ENCODE measurements at places on chromosomes 4 and X.

DNA sequence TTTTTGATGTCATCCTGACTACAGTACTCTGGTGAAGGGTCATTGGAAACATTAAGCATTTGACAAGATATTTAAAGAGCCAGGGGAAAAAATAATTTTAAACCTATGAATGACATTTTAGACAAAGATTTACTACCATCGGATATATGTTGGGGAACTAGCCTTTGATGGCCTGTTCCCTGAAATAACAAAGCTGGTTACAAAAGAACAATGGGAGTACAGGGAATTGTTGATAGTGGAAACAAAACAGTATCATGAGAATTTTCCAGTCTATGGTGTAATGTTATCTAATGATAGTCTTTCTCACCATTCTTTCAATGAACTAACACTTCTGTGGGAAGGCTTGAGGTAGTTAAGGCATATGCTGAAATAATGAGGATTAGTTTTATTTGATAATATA is 125.9 kb upstream of the KLHL4 start:
- DNase-seq, result no peak

- no peak for DNase-seq
Measured at GRCh38 chr4:83751336-83751949, 215.5 kb downstream of the GPAT3 start.

- no peak for DNase-seq
Measured at GRCh38 chr4:156888762-156889161, 82.8 kb downstream of the PDGFC start.

GRCh38 chrX:124435616-124436015 is 89.3 kb downstream of the SH2D1A start:
- peak; percentile 31 for DNase-seq

GRCh38 chr4:69518538-69519198 is 23.0 kb upstream of the UGT2B4 start:
- no peak for DNase-seq

DNA sequence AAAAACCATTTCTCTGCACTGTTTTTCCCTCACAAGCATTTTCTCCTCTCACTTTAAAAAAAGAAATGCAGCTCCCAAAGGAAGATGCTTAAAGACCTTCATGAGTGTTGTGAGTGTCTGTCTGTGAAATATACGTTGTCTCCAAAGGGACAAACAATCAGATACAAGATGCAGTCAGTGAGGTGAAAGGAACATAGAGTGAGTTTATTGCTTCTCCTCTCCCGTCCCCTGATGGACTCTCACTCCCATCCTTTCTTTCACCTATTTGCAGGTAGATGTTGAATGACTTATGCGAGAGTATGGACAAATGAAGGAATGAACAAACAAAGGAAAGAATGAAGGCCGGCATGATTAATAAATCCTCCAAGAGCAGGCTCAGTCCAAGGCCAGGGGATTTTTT is 561.2 kb upstream of the DIPK2B start:
- no peak for DNase-seq

DNA sequence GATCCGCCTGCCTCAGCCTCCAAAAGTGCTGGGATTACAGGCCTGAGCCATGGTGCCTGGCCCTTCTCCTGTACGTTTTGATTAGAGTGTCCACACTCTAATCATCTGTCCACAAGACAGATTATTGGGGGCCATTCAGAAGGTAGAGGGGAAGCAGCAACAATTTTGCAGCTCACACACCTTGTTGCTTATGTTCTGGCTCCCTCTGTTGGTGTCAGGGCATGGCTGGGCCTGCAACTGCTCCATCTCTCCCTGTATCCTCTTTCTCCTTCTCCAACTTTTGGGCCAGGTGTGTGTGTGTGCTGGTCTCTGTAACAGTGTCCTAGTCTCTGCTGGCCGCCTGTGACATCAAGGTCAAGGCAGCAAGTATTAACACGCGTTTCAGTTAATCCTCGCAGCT is 125.5 kb upstream of the MBNL3 start:
- DNase-seq, result peak; percentile 36

DNA sequence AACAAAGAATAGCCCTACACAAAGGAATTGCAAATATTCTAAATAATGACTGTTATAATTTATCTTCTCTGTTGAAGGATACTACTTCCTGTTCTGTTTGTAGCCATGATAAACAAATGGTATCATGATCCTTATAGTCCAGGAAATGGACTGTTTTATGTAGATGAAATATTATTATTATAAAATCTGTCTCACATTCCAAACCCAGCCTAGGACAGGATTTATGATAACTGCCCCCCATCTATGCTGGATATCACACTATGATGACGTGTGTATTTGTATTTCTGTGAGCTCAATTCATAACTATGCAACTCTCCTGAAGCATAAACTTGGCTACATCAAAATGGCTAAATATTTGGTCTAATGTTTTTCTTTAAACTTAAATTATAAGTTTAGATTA is 21.3 kb downstream of the DMD start:
- no peak for DNase-seq

DNA sequence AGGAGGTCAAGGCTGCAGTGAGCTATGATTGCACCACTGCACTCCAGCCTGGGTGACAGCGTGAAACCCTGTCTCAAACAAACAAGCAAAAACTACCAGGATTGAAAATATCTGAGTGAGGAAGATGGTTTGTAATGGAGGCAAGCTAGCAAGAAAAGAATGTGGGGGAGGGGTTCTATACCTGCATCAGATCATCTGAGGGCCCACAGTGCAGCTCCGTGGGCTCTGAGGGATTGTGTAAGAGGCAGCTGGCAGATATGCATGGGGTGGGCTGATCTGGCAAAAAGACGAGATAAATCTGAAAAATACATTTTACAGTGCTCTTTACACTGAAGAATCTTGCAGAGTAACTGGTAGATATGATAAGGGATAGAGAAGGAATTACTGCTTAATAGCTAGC is 28.9 kb upstream of the CHRNA9 start:
- no peak for DNase-seq

- DNase-seq, result peak; percentile 78
Measured at GRCh38 chr4:53591372-53591892, at the start of gene LNX1. TSS of gene LNX1 (minus strand) at chr4:53591486. CDS start at chr4:53574002, 17,484 bp downstream.

- DNase-seq, result peak; percentile 90
Measured at GRCh38 chr4:83284193-83285054, at the start of gene COQ2. TSS of gene COQ2 (minus strand) at chr4:83284798. CDS start at chr4:83284764, 34 bp downstream.

DNA sequence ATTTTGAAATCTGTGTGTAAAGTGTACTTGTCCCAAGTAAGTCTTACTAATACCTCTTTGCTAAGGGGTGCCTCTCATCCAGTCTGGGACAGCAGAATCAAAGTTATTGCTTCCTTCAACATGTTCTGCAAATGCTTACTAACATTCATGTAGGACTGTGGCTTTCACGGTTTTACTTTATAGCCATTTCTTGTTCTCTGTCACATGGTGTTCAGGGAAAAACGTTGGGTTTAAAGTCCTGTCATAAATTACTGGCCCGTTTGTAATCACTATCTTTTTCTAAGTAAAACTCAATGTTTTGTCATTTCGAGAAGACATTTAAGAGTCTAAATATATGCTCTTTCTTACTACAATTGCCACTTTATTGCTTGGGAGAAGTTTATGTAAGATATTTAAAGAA is 321.1 kb downstream of the STIM2 start:
- DNase-seq, result no peak

- DNase-seq, result no peak
Measured at GRCh38 chr4:163245044-163245728, 78.5 kb upstream of the NAF1 start.

- DNase-seq, result no peak
Measured at GRCh38 chr4:33187035-33187434, 2466.9 kb downstream of the PCDH7 start.

DNA sequence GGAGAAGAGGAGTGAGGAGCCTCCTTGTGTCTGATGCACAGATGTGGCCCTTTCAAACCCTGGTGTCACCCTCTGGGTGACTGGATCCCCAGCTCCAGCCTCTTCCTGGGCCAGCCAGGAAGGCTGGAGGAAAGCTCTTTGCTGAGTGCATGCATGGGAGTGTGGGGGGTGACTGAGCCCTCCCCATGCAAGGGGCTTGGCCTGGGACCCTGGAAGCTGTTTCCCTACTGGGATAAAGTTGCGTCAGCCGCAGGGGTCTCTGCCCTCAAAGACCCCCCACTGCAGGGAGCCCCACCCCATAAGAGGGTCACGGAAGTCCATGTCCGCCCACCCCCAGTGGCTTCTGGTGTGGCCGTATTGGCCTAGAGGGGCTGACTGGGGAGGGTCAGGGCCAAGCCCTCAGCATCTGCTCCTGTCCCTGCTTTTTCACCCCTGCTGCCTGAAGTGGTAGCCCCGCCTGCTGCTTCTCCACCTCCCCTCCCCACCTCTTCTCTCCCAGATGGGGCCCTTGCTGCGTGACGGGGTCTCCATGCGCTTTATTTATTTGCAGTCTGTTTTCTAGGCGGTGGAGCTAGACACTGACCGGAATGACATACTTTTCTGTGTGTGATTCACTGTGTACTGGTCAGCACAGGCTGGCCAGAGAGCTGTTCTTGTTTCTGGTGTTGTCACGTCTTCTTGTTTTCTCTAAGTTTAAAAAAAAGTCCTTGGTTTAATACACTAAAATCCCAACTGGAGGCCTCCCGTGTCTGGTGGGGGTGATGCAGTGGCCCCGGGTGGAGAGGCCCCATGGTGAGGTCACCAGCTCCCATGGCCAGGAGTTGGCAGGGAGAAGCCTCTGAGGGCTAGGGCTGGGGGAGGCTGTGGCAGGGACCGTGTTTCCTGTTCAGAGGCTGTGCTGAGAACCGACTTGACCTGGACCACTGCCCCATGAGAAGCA is 3.6 kb downstream of the SMIM10L2A start:
- no peak for DNase-seq

DNA sequence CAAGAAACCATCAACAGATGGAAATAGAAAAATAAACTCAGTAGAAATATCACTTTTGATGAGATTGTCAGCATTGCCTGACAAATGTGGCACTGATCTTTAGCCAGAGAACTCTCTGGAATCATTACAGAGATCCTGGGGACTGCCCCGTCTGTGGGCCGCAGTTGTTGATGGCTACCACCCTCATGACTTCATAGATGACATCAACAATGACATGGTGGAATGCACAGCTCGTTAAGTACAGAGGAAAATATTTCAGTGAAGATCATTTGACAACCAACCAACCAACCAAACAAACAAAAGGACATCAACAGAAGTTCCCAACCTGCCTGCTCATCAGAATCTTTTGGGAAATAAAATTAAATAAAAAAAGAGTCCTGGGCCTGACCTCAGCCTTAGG is 132.6 kb downstream of the UCHL1 start:
- no peak for DNase-seq

GRCh38 chrX:94662689-94663088 is 988.7 kb downstream of the FAM133A start:
- DNase-seq, result no peak

DNA sequence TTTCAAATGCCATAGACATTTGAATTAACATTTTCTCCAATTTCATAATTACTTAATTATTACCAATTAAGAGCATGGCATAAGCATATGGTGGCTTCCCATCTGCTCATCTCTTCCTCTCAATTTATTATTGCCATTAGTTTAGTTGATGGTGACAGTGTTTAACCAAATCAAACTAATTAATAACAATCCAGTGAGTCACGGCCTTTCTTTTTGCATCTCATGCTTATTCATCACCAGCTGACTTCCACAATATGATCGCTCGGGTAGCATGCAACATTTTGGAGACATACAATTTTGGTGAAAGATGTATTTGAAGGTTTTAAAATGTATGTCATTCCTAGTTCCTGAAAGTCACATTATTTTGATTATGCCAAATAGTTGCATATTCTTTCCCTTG is 172.8 kb upstream of the TACR3 start:
- no peak for DNase-seq

DNA sequence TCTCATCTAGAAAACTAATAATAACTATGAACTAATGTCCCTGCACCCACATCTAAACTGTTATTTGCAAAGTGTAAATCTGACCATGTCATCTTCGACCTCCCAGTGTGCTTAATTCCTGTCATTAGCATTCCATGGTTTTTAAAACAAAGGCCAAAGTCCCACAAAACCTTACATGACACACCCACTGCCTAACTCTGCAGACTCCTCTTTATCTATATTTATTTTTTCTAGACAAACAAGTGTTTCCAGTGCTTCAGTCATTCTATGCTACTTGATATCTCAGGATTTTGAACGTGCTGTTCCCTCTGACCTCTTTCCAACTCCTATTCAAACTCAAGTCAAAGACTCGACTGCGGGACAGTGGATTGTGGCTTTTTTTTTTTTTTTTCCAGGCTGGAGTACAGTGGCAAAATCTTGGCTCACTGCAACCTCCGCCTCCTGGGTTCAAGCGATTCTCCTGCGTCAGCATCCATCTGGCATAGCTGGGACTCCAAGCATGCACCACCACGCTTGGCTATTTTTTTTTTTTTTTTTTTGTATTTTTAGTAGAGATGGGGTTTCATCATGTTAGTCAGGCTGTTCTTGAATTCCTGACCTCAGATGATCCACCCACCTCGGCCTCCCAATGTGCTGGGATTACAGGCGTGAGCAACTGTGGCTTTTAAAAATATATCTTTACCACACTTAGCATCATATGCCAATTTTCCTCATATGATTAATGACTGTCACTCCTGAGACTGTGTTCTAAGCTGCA is 1511.0 kb downstream of the ARAP2 start:
- no peak for DNase-seq

- DNase-seq, result no peak
Measured at GRCh38 chr4:88937081-88937480, 119.9 kb downstream of the FAM13A start.

DNA sequence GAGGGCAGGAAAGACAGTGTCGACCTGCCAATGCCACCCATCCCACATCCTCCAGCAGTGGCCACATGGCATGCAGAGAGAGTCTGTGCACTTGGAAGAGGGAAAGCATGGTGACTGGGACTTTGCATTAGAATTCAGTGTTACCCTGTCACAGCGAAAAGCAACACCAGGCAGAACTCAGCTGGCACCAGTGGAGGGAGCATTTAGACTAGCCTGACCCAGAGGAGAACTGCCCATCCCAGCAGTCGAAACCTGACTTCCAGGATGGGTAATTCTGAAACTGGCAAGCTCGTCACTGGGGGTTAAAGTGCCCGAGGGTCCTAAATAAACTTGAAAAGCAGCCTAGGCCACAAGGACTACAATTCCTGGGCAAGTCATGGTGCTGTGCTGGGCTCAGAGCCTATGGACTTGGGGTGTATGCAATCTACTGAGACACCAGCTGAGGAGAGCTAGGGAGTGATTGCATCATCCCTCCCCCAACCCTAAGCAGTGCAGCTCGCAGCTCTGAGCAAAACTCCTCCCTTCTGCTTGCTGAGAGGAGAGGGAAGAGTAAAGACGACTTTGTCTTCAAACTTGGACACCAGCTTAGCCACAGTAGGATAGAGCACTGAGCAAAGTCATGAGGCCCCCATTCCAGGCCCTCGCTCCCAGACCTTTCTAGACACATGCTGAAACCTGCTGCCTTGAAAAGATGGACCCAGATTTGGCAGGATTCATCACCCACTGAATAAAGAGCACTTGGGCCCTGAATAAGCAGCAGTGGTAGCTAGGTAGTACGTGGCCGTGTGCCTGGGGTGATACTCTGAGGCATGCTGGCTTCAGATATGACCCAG is 68.8 kb downstream of the DDX60L start:
- DNase-seq, result no peak

- no peak for DNase-seq
Measured at GRCh38 chr4:157889788-157890187, 283.0 kb downstream of the GASK1B start.

GRCh38 chrX:70422851-70423341 is at the start of gene GDPD2:
TSS of gene GDPD2 (plus strand) at chrX:70423314. CDS start at chrX:70424985, 1,671 bp downstream.
- peak; percentile 22 for DNase-seq
